Ecto neural progenitor cell (in vitro differentiated cells): ENCODE measurements at places on chromosomes 16 and 17.

DNA sequence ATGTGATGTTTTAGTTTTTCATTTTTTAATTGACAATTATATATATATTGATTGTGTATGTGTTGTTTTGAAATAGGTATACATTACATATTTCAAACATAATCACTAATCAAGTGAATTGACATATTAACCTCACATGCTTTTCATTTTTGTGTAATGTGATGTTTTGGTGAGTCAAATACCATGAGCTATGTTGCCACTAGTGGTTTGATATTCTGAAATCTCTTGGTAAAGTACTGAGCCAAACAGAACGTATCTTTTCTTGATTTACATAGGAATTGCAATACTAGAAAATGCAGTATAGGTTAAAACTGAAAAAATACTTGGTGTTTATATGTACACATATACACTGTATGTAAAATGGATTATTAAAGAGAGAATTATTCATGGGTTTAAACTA lies 65.2 kb upstream of the SIAH1 start:
- DNase-seq = no peak

- no peak for DNase-seq
These were observed 84.1 kb upstream of the CPHXL start for GRCh38 chr16:75810342-75810741.

DNA sequence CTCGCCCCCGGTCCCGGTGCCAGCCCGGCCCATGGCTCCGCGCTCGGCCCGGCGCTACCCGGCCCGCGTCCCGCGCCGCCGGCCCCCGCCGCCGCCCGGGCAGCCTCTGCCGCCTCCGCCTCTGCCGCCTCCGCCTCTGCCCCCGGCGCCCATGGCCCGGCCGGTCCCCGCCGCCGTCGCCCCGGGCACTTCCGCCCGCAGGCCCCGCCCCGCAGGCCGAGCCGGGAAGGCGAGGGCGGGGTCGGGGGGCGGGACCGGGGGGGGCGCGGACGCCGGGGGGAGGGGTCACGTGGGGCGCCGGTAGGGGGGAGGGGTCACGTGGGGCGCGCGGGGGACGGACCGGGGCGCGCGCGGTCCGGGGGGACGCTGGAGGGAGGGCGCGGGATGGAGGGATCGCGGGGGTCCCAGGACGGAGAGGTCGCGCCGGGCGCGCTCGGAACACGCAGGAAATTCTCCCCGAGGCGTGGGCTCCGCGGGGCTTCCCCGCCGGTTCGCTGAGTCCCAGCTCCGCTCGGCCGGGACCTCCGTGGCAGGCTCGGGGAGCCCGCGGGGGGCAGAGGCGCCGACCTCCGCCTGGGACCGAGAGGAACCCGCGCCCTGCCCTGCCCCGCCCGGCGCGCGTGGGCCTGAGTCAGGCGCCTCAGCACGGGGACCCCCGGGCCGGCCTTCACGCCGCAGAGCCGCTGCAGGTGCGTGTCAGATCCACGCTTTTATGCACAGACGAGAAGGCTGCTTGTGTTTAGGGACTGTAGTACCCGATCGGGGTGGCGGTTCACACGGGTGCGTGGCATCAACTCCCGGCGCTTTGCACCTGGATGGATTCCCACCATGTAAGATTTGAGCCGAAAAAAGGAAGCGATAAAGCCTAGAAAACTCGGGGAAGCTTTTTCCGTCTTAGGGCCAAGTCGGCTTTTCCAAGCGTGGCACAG lies at the start of gene PGAP6:
PGAP6 (minus strand) TSS at position 190 of the 929 bp plus-strand sequence; CDS start at position 33, 157 bp downstream.
- no peak for DNase-seq

- no peak for DNase-seq
These were observed 20.2 kb downstream of the SEC14L1 start for GRCh38 chr17:77160875-77161530.

DNA sequence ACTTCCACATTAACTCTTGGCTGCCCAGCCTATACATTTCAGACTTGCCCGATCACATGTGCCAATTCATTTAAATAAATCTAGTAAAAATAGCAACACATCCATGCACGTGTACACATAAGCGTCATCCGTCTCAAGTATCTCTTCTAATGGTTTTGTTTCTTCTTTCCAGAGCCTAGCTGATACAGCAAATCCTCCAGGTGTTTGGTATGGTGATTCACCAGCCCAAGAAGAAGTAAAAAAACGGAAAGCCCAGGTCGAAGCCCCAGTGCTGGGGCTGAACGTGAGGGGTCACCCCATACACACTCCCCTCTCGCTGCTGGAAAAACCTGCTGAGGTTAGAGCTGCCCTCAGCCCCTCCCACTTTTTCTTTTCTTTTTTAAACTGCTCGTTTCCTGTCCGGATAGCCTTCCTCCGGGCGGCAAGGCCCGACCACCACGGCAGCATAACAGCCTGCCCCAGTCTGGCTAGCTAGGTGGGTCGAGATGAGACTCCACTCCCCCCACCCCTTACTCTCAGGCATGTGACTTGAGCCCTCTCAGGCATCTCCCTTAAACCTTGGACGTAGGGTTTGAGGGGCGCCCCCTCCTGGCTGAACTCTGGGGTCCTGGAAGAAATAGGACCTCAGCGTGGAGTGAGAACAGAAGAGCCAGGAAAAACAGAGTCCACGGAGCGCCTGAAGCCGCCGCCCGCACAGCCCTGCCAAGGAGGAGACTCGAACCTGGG lies 13.9 kb upstream of the OR1F1 start:
- DNase-seq = peak; percentile 81

DNA sequence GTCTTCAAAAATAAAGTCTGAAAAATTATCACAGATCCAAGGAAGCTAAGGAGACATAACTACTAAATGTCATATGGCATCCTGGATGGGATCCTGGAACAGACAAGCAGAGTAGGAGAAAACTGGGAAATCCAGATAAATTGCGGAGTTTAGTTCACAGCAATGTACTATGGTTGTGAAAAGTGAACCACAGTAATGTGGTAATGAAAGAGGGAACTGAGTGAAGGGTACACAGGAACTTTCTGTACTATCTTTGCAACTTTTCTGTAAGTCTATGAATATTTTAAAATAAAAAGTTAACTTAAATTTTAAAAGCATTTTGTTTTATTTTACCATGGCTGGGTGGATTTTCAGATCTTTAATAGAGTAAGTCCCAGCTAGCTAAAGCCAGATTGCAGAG lies 16.3 kb downstream of the SLFN12L start:
- no peak for DNase-seq

GRCh38 chr17:57413848-57414651 lies 157.7 kb downstream of the MSI2 start:
- no peak for DNase-seq

GRCh38 chr17:43891851-43892646 lies 15.3 kb downstream of the MPP2 start:
- no peak for DNase-seq

GRCh38 chr16:29029168-29029994 lies 44.5 kb downstream of the LAT start:
- peak; percentile 54 for DNase-seq

GRCh38 chr17:57899391-57899790 lies 49.5 kb upstream of the MRPS23 start:
- no peak for DNase-seq

DNA sequence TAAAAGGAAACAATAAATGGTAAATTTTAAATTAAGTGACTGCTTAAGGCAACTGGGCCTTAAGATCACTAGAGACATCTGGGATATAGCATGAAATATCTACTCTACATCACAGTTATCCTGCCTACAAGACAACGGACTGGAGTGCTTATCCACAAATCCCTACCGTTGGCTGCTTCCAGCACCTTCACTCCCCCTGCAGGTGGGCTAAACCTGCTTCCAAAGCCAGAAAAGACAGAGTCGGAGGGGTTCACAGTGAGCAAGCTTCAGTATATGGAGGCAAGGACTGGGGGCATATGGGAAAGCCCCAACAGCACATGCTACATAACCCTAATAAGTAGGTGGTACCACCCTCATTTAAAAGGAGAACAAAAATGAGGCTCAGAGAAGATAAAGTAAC lies 45.3 kb downstream of the GRIN2A start:
- no peak for DNase-seq

DNA sequence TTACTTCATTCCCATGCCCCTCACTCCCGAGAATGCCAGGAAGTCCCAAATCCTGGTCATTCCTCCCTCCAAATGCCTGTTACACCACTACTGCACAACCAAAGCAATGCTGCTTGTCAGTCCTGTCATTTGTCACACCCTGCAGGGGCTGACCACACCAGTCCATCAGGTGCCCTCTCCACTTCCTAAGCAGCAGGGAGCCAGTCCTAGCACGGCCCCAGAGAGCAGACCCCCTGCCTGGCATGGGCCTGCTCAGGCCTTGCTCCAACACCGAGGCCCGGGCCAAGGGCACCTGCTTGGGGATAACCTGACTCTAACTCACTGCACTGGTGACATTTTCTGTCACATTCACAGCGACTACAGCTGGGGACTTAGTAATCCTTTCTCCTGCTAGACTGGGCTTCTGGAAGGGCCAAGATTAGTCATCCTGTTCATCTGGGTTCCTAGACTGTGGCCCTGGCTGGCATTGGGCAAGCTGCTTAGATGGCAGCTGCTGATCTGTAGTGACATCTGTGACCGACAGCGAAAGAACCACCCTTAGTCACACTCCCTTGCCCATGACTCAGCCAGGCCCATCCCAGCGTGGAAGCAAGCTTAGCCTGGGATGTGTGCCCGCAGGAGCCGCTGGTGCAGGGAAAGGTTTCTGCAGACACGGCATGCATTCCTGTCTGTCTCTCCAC lies 5.4 kb downstream of the ALYREF start:
- no peak for DNase-seq

GRCh38 chr16:69100071-69100691 lies 5.3 kb upstream of the HAS3 start:
- no peak for DNase-seq

DNA sequence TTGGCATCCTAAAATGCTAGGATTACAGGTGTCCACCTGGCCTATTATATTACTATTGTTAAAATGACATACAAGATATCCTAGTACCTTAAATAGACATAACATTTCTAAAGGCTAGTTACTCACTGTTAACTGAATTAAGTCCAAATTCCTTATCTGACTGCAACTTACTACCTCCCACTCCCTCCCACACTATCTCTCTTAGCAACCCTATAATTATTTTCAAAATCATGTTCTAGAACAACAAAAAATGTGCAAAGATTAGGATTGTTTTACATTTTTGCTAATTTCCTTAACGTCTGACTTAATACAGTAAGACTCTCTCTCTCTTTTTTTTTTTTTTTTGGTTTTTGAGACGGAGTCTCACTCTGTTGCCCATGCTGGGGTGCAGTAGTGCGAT lies 2.2 kb upstream of the ATF7IP2 start:
- DNase-seq = no peak

GRCh38 chr17:61280851-61281250 lies 118.8 kb upstream of the TBX2 start:
- DNase-seq = no peak

- no peak for DNase-seq
These were observed 17.1 kb downstream of the ANKRD11 start for GRCh38 chr16:89473136-89473712.

DNA sequence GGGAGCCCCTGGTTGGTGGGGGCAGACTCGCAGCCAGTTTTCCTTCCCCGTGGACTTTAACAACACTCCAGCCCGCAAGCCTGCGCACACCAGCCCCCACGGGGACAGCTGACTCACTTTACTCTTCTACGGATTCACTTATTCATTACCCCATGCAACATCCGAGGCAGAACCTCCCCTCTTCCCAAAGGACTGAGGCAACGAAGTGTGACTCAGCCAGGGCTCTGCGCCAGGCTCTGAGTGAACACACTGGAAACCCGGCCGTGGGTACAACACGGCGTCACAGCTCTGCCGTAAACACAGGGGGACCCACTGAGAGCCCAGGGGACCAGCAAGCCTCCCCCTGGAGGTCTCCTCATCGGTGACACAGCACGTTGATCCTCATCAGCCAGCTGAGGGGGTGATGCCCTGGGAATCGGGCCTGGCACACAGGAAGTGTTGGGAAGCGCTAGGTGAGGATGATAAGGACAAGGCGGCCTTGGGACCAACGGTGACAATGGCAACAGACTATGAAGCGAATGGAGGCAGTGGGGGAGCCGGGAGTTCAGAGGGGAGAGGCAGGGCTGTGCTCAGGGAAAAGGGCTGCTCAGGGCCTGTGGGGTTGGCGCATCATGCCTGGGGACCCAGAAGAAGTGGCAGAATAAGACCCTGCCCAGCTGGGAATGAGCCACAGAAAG lies 14.6 kb downstream of the COTL1 start:
- no peak for DNase-seq

DNA sequence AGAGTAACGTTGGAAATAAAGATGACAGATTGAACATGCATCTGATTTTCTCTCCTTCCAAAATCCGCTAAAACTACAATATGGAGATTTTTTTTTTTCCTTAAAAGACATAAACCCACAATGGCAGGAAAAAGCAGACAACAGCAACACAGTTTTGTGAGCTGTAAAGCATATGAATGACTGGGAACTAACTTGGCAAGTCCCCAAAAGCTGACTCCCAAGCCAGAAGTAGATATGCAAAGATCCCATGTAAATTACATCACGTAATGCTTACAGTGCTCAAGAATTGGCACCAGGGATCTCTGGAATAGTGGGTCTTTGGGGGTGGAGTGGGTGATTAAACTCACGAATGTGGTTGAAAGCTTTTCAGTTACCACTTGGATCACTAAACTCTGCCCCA lies 106.6 kb downstream of the ELAC2 start:
- DNase-seq = no peak

- DNase-seq = no peak
These were observed 86.2 kb upstream of the CDC42EP4 start for GRCh38 chr17:73397856-73398540.

GRCh38 chr17:57530026-57530425 lies 215.1 kb downstream of the CCDC182 start:
- no peak for DNase-seq

DNA sequence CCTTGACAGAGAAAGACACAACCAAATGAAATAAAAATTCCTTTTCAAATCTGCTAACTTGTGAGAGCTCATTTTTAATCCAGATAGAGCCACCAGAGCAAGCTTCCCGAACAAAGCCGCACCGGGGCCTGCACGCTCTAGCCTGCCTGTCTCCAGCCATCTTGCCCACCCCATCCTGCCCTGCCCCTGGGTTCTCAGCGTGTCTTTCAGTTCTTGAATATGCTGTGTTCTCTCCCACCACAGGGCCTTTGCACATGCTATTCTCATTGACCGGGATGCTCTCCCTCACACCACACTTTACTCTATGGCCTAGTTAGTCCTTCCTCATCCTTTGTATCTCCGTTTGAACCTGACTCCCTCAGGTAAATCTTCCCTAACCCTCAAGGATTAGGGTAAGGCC lies 14.7 kb downstream of the SMIM5 start:
- no peak for DNase-seq

- no peak for DNase-seq
These were observed 473.9 kb downstream of the TOX3 start for GRCh38 chr16:52073024-52073423.

- DNase-seq = no peak
These were observed 41.8 kb downstream of the MYO18A start for GRCh38 chr17:29138184-29138955.
